ENCODE measurements at places on chromosomes 2 and 18. TPM values are rescaled to one million over a fixed set of nuclear protein-coding genes. Genes with fewer than 3 reads are reported as not detected.

Gene ERBB4
- polyA plus RNA-seq = 0.41 TPM

Gene AQP12A
- polyA plus RNA-seq = not detected

Gene CTNNA2
- polyA plus RNA-seq = not detected

Gene MEP1B
- polyA plus RNA-seq = not detected

Gene REEP1
- polyA plus RNA-seq = 2.4 TPM

Gene SIX2
- polyA plus RNA-seq = 0.83 TPM

Gene BOD1L2
- not detected for polyA plus RNA-seq

Gene RSAD2
- 12.4 TPM for polyA plus RNA-seq

Gene SOWAHC
- polyA plus RNA-seq = 5.6 TPM

Gene LOXL3
- polyA plus RNA-seq = 7.3 TPM
